Stimulated activated CD8-positive, alpha-beta memory T cell treated with anti-CD3 and anti-CD28 coated beads, Interleukin-2, amount 100 ng/mL, for 1 hour (primary cell): ENCODE measurements at places on chromosomes 6 and 20.

DNA sequence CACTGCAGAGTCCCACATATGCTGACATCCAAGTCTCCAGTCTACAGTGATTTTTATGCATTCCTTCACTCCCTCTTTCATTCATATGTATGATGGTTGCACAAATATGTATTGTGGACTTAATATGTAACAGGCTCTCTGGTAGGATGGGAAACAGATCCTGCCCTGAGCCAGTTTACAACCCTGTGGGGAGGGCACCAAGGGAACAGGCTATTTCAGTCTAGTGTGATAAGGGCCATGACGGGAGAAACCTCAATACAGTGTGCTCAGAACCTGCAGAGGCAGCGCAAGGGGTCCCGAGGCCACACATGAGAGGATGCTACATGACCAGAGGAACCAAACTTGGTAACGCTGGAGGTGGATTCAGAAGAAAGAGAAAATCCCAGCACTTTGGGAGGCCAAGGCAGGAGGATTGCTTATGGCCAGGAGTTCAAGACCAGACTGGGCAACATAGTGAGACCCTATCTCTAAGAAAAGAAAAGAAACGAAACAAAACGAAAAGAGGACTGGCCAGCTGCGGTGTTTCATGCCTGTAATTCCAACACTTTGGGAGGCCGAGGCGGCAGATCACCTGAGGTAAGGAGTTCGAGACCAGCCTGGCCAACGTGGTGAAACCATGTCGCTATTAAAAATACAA is 249.8 kb upstream of the JARID2 start:
- no peak for DNase-seq

DNA sequence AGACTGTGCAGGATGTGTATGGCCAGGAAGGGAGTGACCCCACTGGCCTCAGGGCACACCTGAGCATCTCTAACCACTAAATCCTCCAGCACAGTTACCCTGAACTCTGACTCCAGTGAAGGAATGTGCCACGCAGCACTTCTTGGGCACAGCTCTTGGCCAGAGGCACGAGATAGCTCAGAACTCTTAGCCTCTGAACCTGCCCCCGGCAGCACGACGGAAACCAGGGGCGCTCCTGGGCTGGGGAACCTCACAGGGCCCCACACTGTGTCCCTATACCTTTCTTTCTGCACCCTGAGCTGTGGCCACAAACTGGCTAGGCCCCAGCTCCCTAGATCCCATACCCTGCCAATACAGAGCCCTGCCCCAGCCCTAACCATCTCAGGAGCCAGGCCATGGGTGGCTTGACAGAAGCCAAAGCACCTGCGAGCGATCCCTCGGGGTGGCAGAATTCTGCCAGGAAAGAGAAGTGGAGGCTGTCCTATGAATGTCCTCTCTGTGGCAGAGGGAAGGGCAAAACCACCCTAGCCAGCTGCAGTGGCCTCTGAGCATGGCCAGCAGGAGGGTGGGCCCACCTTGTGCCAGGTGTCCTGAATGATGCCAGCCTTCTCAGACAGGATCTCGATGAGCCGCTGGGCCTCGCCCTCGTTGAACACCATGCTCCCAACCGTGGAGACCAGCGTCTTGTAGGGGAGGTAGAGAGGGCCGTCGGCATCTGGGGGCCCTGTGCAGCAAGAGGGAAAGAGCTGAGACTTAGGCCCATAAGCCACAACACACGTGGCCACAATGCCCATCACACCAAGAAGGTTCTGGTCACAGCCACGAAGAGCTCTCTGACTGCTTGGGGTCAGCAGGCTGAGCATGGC is 39.4 kb downstream of the RRBP1 start:
- no peak for DNase-seq

DNA sequence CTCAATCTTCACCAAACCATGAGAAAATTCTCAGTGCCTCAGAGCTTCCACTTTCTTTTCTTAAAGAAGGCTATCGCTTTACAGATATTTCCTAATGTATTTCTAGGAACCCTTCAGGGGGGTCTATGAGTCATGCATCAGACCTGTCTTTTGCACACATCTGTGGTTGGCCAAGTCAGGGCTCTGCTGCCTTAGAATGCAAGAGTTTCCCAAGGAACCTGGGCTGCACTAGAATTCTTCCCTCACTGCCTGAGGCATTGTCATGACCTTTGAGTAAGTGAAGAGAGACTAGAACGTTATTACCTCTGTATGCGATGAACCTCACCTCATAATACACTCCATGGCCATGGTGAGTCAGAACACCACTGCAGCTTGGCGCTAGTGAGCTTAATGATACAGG is 365.0 kb upstream of the ID4 start:
- DNase-seq: no peak

- peak; percentile 8 for DNase-seq
Measured at GRCh38 chr20:49278818-49279676, 1.2 kb upstream of the ZNFX1 start.

GRCh38 chr6:22413681-22414311 is 117.0 kb upstream of the PRL start:
- no peak for DNase-seq

GRCh38 chr6:28711788-28712341 is 186.2 kb downstream of the GPX5 start:
- no peak for DNase-seq

GRCh38 chr20:31837896-31838397 is 7.5 kb downstream of the FOXS1 start:
- no peak for DNase-seq
